PC-3 (cell line): ENCODE measurements at places on chromosomes 3 and 15. TPM values are rescaled to one million over a fixed set of nuclear protein-coding genes. Genes with fewer than 3 reads are reported as not detected.

GRCh38 chr15:51883271-51883837, 53.9 kb downstream of the TMOD3 start:
- DNase-seq = no peak
- no peak overlapping the region for H3K27ac ChIP-seq
- no peaks in the 10 kb centered on the region for H3K27me3 ChIP-seq
- no peak overlapping the region for H3K4me3 ChIP-seq

- no peaks in the 10 kb centered on the region for H3K27me3 ChIP-seq
- DNase-seq = no peak
- H3K27ac ChIP-seq = no peak overlapping the region
- no peak overlapping the region for H3K4me3 ChIP-seq
- no peaks in the 10 kb centered on the region for H3K36me3 ChIP-seq
These were observed 81.6 kb upstream of the MDFIC2 start for GRCh38 chr3:70393881-70394612.

DNA sequence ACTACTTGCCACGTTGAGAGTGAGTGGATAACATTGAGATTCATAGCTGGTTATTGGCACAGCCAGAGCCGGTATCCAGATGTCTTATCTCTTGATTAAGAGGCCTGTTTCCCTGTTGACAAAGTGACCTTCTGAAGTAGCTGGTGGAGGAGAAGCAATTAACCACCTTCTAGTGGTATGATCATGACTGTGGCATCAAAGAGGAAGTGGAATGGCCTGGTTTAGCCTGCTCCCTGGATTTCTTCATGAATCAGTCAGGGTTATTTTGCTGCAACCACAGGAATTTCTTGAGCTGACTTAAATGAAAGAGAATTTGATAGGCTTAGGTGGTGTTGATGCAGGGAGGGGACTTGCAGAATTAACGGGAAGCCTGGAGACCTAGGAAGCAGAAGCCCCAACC, 398.3 kb downstream of the MFSD1 start:
- 0 out of 2 replicates have a peak, but pooled peaks cover 7% of the 10 kb centered on the region for H3K4me1 ChIP-seq
- H3K27ac ChIP-seq = no peak overlapping the region
- no peaks in the 10 kb centered on the region for H3K36me3 ChIP-seq
- DNase-seq = peak; percentile 60
- H3K27me3 ChIP-seq = no peaks in the 10 kb centered on the region

DNA sequence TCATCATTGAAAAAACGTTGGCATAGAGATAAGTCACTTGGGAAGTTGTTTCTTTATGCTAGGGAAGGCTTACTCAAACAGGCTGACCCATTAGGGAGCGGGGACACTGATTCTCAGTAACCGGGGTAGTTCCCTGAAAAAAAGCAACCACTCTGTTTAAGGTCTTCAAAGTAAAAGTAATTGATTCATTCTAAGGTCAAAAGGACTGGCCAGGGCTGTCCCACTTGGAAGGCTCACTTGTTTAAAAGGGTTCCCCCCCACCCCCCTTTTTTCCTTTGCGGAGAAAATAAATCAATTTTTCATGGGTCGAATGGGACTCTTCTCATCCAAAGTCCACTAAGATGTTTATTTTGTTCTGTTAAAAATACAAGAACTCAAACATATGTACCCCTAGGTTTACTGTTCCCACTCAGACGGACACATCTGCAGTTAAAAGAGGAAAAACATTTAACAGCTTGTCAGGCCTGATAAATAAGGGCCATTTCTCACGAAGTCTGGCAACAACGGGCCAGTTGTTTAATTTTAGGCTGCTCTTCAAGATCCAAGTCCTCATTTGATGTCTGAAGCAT, 53.0 kb downstream of the ARHGEF3 start:
- H3K27ac ChIP-seq = no peak overlapping the region
- no peaks in the 10 kb centered on the region for H3K27me3 ChIP-seq
- H3K36me3 ChIP-seq = peaks cover 9% of the 10 kb centered on the region; the same call in 1 of the 2 replicates

DNA sequence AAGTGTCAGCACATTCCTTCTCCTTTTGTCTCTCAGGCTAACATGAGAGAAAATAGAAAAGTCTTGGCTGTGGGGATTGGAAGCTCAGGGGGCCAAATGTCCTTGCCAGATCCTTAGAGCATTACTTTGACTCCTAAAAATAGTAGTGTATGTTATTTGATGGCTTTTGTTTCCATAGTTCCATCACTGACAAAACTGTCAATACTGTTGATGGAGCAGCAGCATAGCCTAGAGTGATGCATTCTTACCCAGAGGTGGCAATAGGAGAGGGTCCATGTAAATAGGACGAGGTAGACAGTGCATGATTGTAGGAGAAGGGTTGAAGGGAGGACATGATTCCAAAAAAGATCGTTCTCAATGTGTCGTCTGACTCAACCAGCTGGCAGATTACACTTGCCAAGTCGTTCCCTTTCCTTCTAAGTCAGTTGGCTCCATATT, 282.7 kb upstream of the TPRG1 start:
- peaks cover 11% of the 10 kb centered on the region for H3K4me1 ChIP-seq
- DNase-seq = no peak
- no peaks in the 10 kb centered on the region for H3K27me3 ChIP-seq

DNA sequence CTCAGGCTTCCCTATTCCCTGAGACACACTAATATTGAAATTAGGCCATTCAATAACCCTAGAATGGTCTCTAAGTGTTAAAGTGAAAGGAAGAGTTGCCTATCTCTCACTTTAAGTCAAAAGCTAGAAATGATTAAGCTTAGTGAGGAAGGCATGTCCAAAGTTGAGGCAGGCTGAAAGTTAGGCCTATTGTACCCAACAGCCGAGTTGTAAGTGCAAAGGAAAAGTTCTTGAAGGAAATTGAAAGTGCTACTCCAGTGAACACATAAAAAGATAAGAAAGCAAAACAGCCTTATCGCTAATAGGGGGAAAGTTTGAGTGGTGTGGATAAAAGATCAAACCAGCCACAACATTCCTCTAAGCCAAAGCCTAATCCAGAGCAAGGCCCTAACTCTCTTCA, 117.9 kb upstream of the SPATA12 start:
- H3K27me3 ChIP-seq = no peaks in the 10 kb centered on the region
- H3K4me3 ChIP-seq = no peak overlapping the region
- H3K27ac ChIP-seq = no peak overlapping the region
- H3K36me3 ChIP-seq = no peaks in the 10 kb centered on the region
- H3K4me1 ChIP-seq = peaks cover 1% of the 10 kb centered on the region; the same call in 1 of the 2 replicates
- no peak for DNase-seq

DNA sequence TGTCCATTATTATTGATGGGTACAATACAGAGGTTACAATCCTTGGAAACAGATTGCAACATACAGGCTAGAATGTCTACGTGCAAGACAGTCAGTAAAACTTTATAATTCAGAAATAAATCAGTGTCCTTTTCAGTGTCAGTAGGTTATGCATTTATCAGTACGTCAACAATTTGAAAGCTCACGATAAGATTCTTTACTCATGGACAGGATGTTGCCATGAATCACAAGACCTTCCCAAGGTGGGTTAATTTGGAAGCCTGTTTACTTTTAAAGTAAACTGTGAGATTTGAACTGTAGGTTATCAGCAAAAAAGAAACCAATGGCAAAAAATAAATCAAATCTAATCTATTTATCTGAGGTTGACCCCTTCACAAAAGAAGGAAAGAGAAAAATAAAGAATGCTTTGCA, 243.9 kb upstream of the AGTR1 start:
- H3K4me3 ChIP-seq = no peak overlapping the region
- no peaks in the 10 kb centered on the region for H3K4me1 ChIP-seq
- H3K27me3 ChIP-seq = no peaks in the 10 kb centered on the region
- no peak overlapping the region for H3K27ac ChIP-seq
- H3K36me3 ChIP-seq = no peaks in the 10 kb centered on the region
- DNase-seq = no peak

- no peaks in the 10 kb centered on the region for H3K4me1 ChIP-seq
- DNase-seq = no peak
- H3K36me3 ChIP-seq = no peaks in the 10 kb centered on the region
- H3K27ac ChIP-seq = no peak overlapping the region
- H3K4me3 ChIP-seq = no peak overlapping the region
- peaks cover 4% of the 10 kb centered on the region; the same call in 1 of the 2 replicates for H3K27me3 ChIP-seq
These were observed 301.3 kb downstream of the EDEM1 start for GRCh38 chr3:5488771-5489170.

DNA sequence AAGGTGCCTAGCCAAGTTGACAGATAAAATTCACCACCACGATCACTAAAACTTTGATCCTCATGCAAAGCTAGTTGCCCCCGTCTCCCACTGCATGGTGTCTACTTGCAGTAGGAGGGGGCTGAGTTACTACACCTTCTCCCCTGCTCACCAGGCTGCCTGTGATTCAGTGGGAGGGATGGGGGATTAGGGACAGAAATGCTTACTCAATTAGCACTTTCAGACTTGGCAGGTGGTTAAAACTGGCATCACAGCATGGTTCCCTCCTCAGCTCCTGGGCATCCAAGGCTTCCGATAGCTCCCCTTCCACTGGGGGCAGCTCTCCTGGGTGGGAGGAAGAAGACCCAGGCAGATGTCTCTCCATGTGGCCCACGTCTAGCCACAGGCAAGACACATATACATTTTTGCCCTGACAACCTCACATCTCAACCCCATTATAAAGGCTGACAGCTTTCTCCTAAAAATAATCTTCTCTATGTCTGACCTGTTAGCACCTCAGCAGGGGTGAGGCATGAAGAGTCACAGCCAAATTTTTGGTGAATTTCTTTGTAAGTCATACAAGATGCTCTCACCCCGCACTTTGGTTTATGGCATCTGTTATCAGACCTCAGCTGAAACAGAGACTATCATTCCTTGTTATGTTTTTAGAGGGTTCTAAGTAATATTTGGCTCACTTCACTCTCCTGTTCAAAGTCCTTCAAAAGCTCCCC, 369.0 kb downstream of the SV2B start:
- peaks cover 28% of the 10 kb centered on the region for H3K27me3 ChIP-seq
- H3K4me3 ChIP-seq = no peak overlapping the region
- DNase-seq = no peak
- no peaks in the 10 kb centered on the region for H3K4me1 ChIP-seq
- H3K36me3 ChIP-seq = no peaks in the 10 kb centered on the region

- DNase-seq = peak; percentile 13
- no peaks in the 10 kb centered on the region for H3K36me3 ChIP-seq
- H3K27me3 ChIP-seq = no peaks in the 10 kb centered on the region
These were observed 117.5 kb downstream of the PDCD6IP start for GRCh38 chr3:33915796-33916546.

DNA sequence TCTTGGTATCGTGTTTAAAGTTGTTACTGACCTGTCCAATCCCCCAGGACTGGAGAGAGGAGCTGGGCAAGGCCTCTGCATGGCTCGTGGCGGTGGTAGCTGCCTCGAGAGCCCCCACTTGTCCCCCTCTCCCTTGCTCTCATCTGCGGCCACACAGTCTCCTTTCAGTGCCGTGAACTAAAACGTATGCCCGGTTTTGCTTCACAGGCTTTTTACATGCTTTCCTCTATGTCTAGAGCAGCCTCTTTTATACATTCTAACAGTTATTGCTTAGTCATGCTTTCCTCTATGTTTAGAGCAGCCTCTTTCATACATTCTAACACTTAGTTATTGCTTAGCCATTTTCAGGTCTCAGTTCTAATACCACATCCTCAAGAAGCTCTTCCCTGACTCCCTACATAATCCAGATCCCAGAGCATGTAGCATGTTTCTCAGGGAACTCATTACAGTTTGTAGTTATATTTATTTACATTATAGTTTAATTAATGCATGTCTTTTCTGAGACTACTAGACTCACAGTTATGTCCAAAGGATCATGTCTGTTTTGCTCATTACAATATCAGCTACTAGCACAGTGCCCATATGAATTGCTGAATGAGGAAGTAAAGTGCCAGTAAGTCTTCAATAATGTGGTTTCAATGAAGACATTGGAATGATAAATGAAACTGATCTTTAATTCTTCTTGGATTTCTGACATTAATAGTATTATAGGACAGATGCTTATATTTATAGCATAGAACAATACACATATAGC, 66.5 kb upstream of the TBL1XR1 start:
- H3K36me3 ChIP-seq = no peaks in the 10 kb centered on the region
- H3K4me1 ChIP-seq = no peaks in the 10 kb centered on the region
- H3K27me3 ChIP-seq = no peaks in the 10 kb centered on the region

GRCh38 chr3:111577798-111578685, 17.1 kb downstream of the ZBED2 start:
- no peak overlapping the region for H3K4me3 ChIP-seq
- H3K36me3 ChIP-seq = no peaks in the 10 kb centered on the region
- no peak overlapping the region for H3K27ac ChIP-seq

GRCh38 chr15:57322602-57323250, 53.6 kb upstream of the CGNL1 start:
- no peaks in the 10 kb centered on the region for H3K36me3 ChIP-seq
- H3K4me1 ChIP-seq = peaks cover 9% of the 10 kb centered on the region
- H3K27me3 ChIP-seq = no peaks in the 10 kb centered on the region
- H3K4me3 ChIP-seq = no peak overlapping the region
- H3K27ac ChIP-seq = no peak overlapping the region

- DNase-seq = no peak
- H3K27me3 ChIP-seq = no peaks in the 10 kb centered on the region
- H3K36me3 ChIP-seq = no peaks in the 10 kb centered on the region
- H3K27ac ChIP-seq = no peak overlapping the region
- H3K4me1 ChIP-seq = 0 out of 2 replicates have a peak, but pooled peaks cover 4% of the 10 kb centered on the region
These were observed 40.9 kb downstream of the HDC start for GRCh38 chr15:50224606-50225005.

- peak overlapping the region; percentile 99 for H3K27ac ChIP-seq
- H3K4me1 ChIP-seq = peaks cover 48% of the 10 kb centered on the region
- H3K27me3 ChIP-seq = no peaks in the 10 kb centered on the region
These were observed 68.1 kb upstream of the SH3GL3 start for GRCh38 chr15:83378921-83379578.

Gene KIF7
- 18.8 and 27.2 TPM in 2 replicates for total RNA-seq

Gene STRC
- 0.22 and 0.46 TPM in 2 replicates for total RNA-seq

Gene COL6A5
- not detected in 2 replicates for total RNA-seq

Gene DISP2
- total RNA-seq = 0.87 and 2.7 TPM in 2 replicates

Gene NTRK3
- not detected in 2 replicates for total RNA-seq

Gene TMEM207
- not detected in 2 replicates for total RNA-seq

Gene CLEC3B
- 1.8 TPM in 1 of 2 replicates, not detected in the other for total RNA-seq

Gene FBLN2
- total RNA-seq = 0.11 and 2.1 TPM in 2 replicates

Gene SCAANT1
- not detected in 2 replicates for total RNA-seq

Gene MYO1E
- 67.7 and 68.8 TPM in 2 replicates for total RNA-seq

Gene PARP15
- not detected in 2 replicates for total RNA-seq

Gene CLDN16
- total RNA-seq = not detected in 2 replicates

Gene SI
- not detected in 2 replicates for total RNA-seq

Gene LRTM1
- total RNA-seq = not detected in 2 replicates

Gene FBN1
- total RNA-seq = 6.7 and 7.4 TPM in 2 replicates

Gene NR1I2
- total RNA-seq = 0.04 TPM in 1 of 2 replicates, not detected in the other
